ENCODE measurements at places on chromosomes 3 and 15. TPM values are rescaled to one million over a fixed set of nuclear protein-coding genes. Genes with fewer than 3 reads are reported as not detected.

GRCh38 chr3:41356775-41357174 lies 157.5 kb downstream of the CTNNB1 start:
- H3K4me3 ChIP-seq: no peak overlapping the region
- H3K36me3 ChIP-seq: no peaks in the 10 kb centered on the region
- H3K4me1 ChIP-seq: no peaks in the 10 kb centered on the region
- no peaks in the 10 kb centered on the region for H3K27me3 ChIP-seq
- DNase-seq: no peak

DNA sequence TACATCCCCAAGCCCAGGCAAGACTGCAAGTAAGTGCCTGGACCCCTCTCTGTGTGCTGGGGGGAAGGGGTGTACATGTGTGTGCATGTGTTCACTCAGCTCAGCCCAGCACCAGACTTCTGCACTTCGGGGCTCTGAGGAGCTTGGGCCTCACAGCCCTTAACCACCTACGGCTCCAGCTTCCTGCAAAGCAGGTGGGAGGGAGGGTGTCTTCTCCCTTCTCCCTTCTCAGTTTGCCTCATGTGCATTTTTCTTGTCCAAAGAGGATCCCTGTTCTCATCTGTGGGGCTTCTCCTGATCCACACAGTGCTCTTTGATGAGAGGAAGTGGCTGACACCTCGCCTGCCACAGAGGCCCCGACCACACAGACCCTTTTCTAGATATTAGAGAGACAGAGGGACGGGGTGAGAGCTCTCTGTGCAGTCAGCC lies 69.3 kb downstream of the MESD start:
- peak; percentile 71 for DNase-seq
- no peaks in the 10 kb centered on the region for H3K27me3 ChIP-seq
- H3K27ac ChIP-seq: no peak overlapping the region
- H3K4me3 ChIP-seq: no peak overlapping the region
- H3K36me3 ChIP-seq: peaks cover 2% of the 10 kb centered on the region

GRCh38 chr15:78242128-78242527 lies 7.8 kb upstream of the ACSBG1 start:
- peaks cover 1% of the 10 kb centered on the region for H3K27me3 ChIP-seq
- H3K27ac ChIP-seq: no peak overlapping the region
- peak; percentile 58 for DNase-seq
- no peaks in the 10 kb centered on the region for H3K36me3 ChIP-seq
- peaks cover 1% of the 10 kb centered on the region for H3K4me1 ChIP-seq

DNA sequence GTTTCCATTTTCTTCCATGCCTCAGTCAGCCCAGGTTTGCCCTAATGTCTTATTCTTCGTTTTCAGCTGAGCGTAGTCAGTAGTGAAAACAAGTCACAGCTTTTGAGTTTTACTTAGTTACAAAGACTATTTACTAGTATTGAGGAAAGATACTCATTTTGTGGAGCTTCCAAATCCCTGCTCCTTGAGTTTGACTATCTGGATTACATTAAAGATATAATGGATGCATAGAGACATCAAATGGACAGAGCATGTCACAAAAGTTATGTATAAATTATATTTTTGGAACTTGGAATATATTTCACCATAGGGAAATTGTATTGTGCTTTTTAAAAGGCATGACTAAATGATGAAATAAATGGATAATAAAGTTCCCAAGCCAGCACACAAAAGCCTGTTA lies 54.6 kb upstream of the AKAP13 start:
- H3K27ac ChIP-seq: no peak overlapping the region
- H3K4me1 ChIP-seq: peaks cover 28% of the 10 kb centered on the region
- H3K27me3 ChIP-seq: no peaks in the 10 kb centered on the region
- DNase-seq: no peak

NCKIPSD gene
- total RNA-seq: 69.7 TPM

DNA sequence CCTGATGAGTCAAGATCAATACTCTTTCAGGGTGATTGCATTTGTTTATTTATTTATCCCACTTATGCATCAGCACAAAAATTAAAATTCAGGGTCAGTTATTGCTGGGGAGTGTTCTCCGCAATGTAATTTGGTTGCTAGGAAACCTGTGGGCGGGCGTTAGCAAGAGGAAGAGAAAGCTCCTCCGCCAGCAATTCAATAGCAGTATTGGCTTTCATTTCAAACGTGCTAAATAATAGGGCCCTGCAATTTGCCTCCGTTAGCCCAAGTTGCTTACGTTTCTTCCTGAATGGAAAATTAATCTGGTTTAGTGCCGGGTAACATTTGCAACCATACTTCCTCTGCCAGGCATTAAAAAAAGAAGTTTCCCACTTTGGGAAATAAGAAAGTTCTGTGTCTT lies 35.5 kb upstream of the PLCL2 start:
- no peaks in the 10 kb centered on the region for H3K27me3 ChIP-seq
- H3K4me3 ChIP-seq: peak overlapping the region; percentile 65
- peak; percentile 87 for DNase-seq
- peaks cover 44% of the 10 kb centered on the region for H3K4me1 ChIP-seq
- no peaks in the 10 kb centered on the region for H3K36me3 ChIP-seq

CLSTN2 gene
- total RNA-seq: not detected

SLC2A2 gene
- total RNA-seq: not detected

SSR3 gene
- total RNA-seq: 175 TPM

DNA sequence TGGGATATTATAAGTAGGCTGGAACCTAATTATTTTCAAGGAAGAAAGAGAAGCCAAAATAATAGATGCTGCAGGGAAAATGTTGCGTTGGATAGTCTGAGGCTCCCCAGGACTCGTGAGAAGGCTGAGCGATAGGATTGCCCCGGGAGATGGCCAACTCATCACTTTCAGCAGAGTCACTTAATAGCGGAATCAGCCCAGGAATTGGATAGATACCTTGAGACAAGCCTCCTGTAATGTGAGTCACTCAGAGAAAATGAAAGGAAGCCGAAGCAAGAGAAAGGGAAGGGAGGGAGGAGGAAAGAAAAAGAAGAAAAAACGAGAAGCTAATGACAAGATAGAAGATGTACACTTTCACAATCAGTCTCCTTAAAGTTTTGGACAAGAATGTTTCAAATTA lies 94.3 kb downstream of the SQOR start:
- no peaks in the 10 kb centered on the region for H3K4me1 ChIP-seq
- DNase-seq: no peak
- H3K4me3 ChIP-seq: no peak overlapping the region
- no peak overlapping the region for H3K27ac ChIP-seq
- no peaks in the 10 kb centered on the region for H3K36me3 ChIP-seq

GRCh38 chr15:96180087-96180748 lies 150.3 kb upstream of the NR2F2 start:
- no peaks in the 10 kb centered on the region for H3K36me3 ChIP-seq
- no peak overlapping the region for H3K4me3 ChIP-seq
- H3K27me3 ChIP-seq: no peaks in the 10 kb centered on the region
- no peaks in the 10 kb centered on the region for H3K4me1 ChIP-seq
- no peak for DNase-seq

DNA sequence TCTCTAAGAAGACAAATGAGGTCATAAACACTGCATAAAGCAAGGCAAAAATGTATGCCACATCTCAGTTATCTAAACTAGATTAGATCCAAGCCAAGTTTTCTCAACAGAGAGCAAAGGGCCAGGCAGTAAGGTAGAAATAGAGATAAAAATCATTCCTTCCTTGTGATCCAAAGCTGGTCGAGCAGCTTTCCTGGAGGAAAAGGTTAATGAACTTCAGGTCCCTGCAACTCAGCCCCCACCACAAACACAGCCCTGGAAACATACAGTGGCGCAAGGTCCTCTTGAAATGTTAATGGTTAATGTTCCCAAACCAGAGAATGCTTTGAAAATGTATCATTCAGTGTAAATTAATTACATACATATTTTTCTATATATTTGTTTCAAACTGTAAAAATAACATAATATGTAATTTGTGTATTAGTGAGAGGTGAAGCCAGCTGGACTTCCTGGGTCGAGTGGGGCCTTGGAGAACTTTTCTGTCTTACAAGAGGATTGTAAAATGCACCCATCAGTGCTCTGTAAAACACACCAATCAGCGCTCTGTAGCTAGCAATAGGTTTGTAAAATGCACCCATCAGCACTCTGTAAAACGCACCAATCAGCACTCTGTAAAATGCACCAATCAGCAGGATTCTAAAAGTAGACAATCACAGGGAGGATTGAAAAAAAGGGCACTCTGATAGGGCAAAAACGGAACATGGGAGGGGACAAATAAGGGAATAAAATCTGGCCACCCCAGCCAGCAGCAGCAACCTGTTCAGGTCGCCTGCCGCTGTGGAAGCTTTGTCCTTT lies 17.1 kb downstream of the LYSMD2 start:
- no peak overlapping the region for H3K4me3 ChIP-seq
- peaks cover 31% of the 10 kb centered on the region for H3K4me1 ChIP-seq
- no peak for DNase-seq
- H3K27ac ChIP-seq: no peak overlapping the region

GPR27 gene
- total RNA-seq: 0.40 TPM

- H3K27ac ChIP-seq: no peak overlapping the region
- peaks cover 36% of the 10 kb centered on the region for H3K4me1 ChIP-seq
- H3K27me3 ChIP-seq: peaks cover 69% of the 10 kb centered on the region
- no peak overlapping the region for H3K4me3 ChIP-seq
- DNase-seq: no peak
- H3K36me3 ChIP-seq: no peaks in the 10 kb centered on the region
Observed at GRCh38 chr15:67827562-67828277, 2.4 kb downstream of the SKOR1 start.

DNA sequence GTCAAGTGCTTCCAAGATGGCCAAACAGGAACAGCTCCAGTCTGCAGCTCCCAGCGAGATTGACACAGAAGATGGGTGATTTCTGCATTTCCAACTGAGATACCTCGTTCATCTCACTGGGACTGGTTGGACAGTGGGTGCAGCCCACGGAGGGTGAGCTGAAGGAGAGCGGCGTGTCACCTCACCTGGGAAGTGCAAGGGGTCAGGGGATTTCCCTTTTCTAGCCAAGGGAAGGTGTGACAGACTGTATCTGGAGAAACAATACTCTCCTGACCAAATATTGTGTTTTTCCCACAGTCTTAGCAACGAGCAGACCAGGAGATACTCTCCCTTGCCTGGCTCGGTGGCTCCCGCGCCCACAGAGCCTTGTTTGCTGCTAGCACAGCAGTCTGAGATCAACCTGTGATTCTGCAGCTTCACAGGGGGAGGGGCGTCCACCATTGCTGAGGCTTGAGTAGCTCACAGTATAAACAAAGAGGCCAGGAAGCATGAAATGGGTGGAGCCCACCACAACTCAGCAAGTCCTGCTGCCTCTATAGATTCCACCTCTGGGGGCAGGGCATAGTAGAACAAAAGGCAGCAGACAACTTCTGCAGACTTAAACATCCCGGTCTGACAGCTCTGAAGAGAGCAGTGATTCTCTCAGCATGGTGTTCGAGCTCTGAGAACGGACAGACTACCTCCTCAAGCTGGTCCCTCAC lies 293.5 kb upstream of the SUCLG2 start:
- H3K27me3 ChIP-seq: no peaks in the 10 kb centered on the region
- peak overlapping the region; percentile 35 for H3K4me3 ChIP-seq
- peaks cover 24% of the 10 kb centered on the region for H3K4me1 ChIP-seq
- peak overlapping the region; percentile 14 for H3K27ac ChIP-seq
- peak; percentile 76 for DNase-seq

DLL4 gene
- total RNA-seq: not detected

DCLK3 gene
- not detected for total RNA-seq

GRCh38 chr3:107589454-107589853 lies 66.7 kb downstream of the BBX start:
- H3K27me3 ChIP-seq: no peaks in the 10 kb centered on the region
- H3K4me3 ChIP-seq: no peak overlapping the region
- H3K27ac ChIP-seq: peak overlapping the region; percentile 0
- H3K36me3 ChIP-seq: peaks cover 4% of the 10 kb centered on the region
- peaks cover 23% of the 10 kb centered on the region for H3K4me1 ChIP-seq
- DNase-seq: no peak

DNA sequence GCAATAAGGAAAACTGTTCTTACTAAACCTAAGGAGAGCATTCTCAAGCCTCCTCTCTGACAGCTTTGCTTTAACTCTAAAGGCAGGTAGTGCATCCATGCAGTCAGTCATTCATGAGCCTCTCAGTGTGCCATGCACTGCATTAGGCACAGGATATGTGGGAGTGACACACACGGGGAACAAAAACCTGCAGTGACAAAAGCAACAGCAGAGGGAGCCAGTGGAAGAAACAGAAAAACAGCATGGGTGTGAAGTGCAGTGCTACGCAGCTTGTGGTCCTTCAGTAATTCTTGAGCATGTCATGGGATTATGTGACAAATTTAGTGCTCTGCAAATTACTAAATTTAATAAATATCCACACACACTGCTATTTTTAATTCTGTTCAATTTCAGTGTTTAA lies 230.7 kb downstream of the BBX start:
- no peak overlapping the region for H3K27ac ChIP-seq
- no peaks in the 10 kb centered on the region for H3K4me1 ChIP-seq
- H3K36me3 ChIP-seq: peaks cover 13% of the 10 kb centered on the region
- no peaks in the 10 kb centered on the region for H3K27me3 ChIP-seq

All from activated CD8-positive, alpha-beta T cell treated with anti-CD3 and anti-CD28 coated beads for 36 hours (primary cell).